Hair follicle dermal papilla cell (primary cell): ENCODE measurements at places on chromosomes 7 and 10. TPM values are rescaled to one million over a fixed set of nuclear protein-coding genes. Genes with fewer than 3 reads are reported as not detected.

STK32C gene
- 11.0 and 15.2 TPM in 2 replicates for total RNA-seq

CFTR gene
- under 0.01 and 0.16 TPM in 2 replicates for total RNA-seq

ACBD7 gene
- total RNA-seq: 0.32 TPM in 1 of 2 replicates, not detected in the other

SGCE gene
- total RNA-seq: 91.7 and 113 TPM in 2 replicates

PRSS37 gene
- not detected in 2 replicates for total RNA-seq

HOXA11 gene
- not detected in 2 replicates for total RNA-seq

MRLN gene
- total RNA-seq: not detected in 2 replicates

ELAPOR2 gene
- 5.6 and 6.7 TPM in 2 replicates for total RNA-seq

CYP3A4 gene
- total RNA-seq: not detected in 2 replicates

MOGAT3 gene
- not detected in 2 replicates for total RNA-seq

GRB10 gene
- total RNA-seq: 55.3 and 62.5 TPM in 2 replicates

COL28A1 gene
- under 0.01 and 0.32 TPM in 2 replicates for total RNA-seq
